ENCODE measurements at places on chromosomes 16 and 17.

DNA sequence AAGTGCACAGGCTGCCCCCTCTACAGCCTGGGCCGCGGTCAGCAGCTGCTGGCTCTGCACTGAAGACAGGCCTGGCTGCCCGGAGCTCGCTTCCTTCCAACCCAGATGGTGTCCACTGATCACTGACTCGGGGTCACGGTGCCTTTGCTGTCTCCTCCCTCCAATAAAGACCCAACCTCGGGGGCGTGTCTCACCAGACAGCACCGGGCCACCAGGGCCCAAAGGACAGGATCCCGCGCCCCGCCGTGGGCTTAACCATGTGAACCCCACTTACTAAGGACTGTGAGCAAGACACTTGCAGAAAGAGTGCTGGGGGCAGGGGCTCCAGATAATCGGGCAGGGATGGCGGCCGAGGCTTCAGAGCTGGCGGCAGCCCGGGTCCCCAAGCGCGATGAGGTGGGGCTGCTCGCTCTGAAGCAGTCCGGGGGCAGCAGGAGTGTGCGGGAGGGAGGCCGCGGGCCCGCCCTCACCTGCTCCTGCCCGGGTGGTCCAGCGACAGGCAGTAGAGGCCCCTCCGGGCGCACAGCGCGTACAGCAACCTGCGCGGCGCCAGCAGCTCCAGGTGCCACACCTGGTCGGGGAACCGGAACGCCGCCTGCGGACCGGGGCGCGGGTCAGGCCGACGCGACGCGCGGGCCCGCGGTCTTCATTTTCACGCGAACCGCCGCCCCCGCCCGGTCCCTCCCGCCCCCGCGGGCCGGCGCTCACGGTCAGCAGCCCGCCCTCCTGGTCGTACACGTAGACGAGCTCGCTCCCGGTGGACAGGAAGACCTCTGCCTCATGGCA, 502 bp downstream of the FAAP100 start:
- DNase-seq: no peak

- DNase-seq: no peak
These were observed 7.1 kb downstream of the UTS2R start for GRCh38 chr17:82378741-82379021.

GRCh38 chr16:11144122-11144521, 111.9 kb downstream of the SOCS1 start:
- no peak for DNase-seq

DNA sequence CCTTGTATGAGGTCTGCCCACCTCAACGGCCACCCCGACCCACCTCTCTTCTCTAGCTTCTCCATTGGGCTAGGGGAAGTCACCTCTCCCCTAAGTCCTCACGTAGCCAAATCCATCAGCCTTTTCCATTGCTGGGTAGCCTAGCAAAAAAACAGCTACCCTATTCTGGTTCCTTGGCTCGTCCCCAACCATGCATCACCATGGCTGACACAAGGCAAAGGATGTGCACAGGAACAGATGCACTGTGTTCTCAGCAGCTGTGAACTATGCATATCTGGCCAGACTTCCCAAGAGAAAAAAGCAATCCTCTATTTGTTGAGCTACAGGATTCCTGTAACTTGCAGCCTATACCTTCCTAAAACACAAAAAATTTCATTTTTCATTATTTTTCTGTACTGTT, 22.0 kb upstream of the FLCN start:
- DNase-seq: no peak

DNA sequence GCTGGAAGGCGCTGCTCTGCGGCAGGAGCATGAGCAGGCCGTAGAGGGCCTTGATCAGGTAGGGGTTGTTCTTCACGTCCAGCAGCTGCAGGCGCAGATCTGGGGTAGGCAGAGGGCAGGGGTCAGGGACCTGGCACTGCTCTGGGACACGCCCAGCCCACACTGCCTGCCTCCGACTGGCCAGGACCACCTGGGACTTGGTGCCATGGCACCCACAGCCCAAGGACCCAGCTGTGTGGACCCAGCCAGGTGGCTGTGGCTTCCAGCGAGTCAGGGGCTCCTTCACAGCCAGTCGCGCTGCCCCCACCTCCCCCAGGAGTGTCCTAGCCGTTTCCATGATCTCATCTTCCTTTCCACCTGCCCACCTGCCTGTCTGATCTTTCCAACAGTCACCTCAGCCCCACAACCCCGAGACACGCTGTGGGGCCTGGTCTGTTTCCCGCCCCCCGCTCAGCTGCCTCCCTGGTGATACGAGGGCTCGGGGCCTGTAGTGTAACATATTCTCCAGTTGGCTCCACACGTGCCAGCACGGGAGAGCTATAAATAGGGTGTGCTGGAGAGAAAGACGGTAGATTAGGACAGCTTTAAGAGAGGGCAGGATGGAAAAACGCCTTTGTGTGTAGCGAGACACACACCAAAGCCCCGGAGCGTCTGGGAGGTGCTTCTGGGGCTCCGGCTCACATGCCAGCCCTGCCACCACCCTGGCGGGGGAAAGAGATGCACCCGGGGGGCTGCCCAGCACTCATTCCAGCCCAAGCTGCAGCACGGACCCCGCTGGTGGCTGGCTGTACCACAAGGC, 7.2 kb upstream of the MTSS2 start:
- no peak for DNase-seq

DNA sequence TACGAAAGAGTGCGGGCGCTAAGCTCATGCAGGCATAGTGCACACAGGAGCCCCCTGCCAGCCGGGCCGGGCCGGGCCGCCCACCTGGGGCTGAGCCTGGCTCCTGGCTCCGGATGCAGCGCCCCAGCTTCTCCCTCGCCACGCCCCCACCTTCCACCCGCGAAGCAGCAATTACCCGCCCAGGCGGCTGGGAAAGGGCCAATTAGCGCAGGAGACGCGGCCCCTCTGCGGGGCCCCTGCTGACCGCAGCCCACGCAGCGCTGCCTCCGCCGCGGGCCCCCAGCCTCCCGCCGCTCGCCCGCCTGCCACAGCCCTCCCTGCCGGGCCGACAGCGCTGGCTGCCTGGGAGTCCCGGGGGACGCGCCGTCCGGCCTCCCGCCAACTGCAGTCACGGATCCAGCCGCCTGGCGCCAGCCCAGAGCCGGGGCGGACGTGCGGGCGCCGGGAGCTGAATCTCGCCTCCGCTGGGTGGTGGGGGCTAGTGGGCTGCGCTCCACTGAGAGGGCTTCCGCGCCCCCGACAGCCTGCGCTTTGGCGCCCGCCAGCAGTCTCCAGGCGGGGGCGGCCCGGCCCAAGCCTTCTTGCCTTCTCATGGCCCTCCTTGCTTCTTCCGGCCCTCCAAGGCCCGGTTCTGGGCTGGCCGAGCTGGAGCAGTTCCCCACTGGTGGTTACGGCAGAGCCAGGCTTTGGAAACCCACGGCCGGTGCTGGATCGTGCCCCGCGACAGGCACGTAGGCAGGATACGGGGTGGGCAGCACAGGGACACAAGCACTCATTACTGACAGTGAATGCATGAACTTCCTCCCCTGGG, 14.9 kb upstream of the CBFB start:
- DNase-seq: peak; percentile 91

DNA sequence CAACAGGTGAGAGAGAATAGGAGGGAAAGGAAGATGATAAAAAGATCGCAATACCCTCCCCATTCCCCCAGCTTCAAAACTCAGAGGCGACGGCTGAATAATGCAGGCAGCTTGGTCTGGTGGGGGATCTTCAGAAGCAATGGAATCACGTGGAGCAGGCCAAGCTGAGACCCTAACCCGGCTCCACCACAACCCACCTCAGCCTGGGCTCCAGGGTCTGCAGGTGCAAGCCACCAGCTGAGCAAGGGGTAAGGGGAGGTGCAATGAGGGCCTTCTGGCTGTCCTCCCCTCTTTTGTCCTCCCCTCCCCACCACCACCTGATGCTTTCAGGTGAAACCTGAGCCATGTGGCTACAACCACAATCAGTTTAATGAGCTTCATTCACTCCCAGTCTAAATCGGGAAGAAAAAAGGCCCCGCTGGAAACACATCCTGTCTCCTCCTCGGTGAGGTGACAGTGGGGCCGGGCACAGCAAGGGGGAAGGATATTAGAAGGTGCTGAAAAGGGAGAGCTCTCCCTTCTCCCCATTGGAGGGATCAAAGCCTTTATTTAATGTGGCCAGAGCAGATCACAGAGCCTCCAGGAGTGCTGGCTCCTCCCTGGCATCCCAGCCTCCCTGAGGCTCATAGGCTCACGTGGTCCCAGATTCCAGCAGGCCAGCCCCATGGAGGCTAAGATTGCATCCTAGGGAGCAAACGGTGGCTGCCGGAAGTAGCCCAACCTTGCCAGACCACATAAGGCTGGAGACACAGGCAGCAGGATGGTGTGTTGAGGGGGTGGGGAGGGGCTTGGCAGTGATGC, 261.0 kb downstream of the SOX9 start:
- DNase-seq: no peak

GRCh38 chr17:43667947-43668348, 6.2 kb upstream of the MEOX1 start:
- DNase-seq: no peak

DNA sequence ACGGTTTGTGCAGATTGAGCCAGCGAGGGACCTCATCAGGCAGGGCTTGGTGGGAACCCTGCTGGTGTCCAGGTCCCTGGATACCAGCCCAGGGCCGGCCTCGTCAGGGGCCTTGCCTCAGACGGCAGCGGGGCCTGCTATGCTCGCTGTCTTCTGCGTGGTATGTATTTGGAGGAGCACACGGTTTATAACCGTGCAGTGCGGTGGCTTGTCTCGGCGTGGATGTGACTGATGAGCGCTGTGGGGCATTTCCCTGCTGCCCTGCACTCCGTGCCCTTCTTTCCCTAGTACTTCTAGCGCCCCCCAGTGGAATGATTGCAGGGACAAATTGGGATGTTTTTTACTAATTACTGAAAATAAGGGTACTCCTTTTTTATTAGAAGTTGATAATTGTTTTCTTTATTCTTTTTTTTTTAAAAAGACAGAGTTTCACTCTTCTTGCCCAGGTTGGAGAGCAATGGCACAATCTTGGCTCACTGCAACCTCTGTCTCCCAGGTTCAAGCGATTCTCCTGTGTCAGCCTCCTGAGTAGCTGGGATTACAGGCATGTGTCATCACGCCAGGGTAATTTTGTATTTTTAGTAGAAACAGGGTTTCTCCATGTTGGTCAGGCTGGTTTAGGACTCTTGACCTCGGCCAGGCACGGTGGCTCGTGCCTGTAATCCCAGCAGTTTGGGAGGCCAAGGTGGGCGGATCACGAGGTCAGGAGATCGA, 15.3 kb downstream of the TBCD start:
- DNase-seq: no peak

GRCh38 chr17:50056961-50057330, 1.0 kb downstream of the ITGA3 start:
- no peak for DNase-seq

GRCh38 chr16:24074574-24074973, 181.6 kb upstream of the CACNG3 start:
- no peak for DNase-seq

DNA sequence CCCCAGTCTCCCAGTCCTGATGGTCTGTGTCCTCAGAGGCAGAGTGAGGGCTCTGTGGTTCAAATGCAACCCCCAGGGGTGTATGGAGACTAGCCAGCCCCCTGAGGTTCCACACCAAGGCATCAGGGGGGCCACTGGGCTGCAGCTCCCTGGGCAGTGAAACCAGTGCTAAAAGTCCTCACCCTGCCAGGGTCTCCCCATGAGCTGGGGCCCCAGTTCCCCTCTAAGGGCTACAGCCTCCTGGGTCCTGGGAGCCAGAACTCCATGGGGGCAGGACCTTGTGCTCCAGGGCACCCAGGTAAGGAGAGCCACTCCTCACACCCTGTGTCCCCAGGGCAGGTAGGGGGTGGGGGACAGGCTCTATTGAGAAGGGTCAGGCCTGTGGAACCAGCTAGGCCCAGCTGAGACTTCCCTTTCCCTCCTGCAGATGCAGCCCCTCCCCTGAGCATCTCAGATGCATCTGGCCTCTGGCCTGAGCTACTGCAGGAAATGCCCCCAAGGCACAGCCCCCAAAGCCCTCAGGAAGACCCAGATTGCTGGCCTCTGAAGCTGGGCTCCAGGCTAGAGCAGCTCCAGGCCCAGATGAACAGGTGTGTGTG, 6.4 kb upstream of the DCAF7 start:
- DNase-seq: no peak

- DNase-seq: no peak
These were observed 81.8 kb downstream of the SPACA3 start for GRCh38 chr17:33073416-33073815.

GRCh38 chr17:44587339-44587738, 30.1 kb downstream of the FZD2 start:
- DNase-seq: peak; percentile 91

GRCh38 chr17:7548585-7549400, at the start of gene TNFSF12:
TSS of gene TNFSF12 (plus strand) at chr17:7549058. CDS start at chr17:7549154, 96 bp downstream.
- DNase-seq: peak; percentile 78

GRCh38 chr17:17762744-17763105, 74.1 kb downstream of the SREBF1 start:
- no peak for DNase-seq

- no peak for DNase-seq
These were observed 318.4 kb downstream of the HAPSTR1 start for GRCh38 chr16:9409560-9410493.

GRCh38 chr17:30212750-30213149, 22.7 kb downstream of the SLC6A4 start:
- peak; percentile 40 for DNase-seq

GRCh38 chr16:27625050-27625697, 75.2 kb downstream of the KATNIP start:
- no peak for DNase-seq

- DNase-seq: no peak
These were observed 264.5 kb downstream of the FTO start for GRCh38 chr16:53968454-53968853.

DNA sequence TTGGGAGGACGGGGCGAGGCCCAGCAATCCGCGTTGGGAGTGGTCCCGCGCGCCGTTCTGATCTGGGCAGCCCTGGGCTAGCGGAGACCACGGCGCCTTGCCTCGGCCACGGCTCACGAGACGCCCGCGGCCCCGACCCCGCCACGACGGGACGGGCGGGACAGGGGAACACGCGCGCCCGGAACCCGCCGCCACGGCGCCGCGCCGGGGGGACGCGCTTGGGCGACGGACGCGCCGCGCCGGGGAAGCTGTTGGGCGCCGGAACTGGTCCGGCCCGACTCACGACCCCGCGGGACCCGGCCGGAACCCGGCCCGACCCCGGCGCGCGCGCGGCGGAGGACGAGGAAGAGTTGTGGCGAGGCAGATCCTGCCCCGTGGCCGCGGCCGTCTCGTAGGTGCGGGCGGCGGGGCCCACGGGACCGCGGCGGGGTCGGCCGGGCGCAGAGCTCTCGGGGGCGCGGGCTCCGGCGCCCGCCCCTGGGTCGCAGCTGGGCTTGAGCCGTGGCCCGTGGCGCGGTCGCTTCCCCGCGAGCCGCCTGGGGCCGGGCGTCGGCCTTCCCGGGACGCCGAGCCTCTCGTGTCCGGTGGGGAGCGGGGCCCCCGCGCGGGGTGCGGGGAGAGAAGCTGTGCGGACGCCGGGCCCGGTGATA, at the start of gene ACSF3:
Gene ACSF3, plus strand, starts transcription at position 251 of the 650 bp plus-strand sequence. CDS start 6,830 bp downstream, outside the sequence.
- no peak for DNase-seq

DNA sequence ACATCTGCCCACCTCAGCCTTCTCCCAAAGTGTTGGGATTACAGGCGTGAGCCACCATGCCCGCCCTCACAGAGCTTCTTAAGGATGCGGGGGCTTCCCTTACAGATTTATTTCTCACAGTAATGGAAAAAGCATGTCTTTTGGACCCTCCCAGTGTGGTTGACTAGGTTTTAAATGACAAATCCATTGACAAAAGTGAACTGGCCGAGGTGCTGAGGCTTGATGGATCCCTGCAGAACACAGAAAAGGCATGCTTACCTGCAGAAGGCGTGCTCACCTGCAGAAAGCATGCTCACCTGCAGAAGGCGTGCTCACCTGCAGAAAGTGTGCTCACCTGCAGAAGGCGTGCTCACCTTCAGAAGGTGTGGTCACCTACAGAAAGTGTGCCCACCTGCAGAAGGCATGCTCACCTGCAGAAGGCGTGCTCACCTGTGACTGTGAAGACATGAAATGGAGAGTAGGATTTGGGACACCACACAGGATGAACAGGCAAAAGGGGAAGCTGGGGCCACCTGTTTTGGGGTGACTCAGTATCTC, 15.1 kb upstream of the BBS2 start:
- no peak for DNase-seq
